ENCODE measurements at places on chromosomes 4 and X. TPM values are rescaled to one million over a fixed set of nuclear protein-coding genes. Genes with fewer than 3 reads are reported as not detected.

DNA sequence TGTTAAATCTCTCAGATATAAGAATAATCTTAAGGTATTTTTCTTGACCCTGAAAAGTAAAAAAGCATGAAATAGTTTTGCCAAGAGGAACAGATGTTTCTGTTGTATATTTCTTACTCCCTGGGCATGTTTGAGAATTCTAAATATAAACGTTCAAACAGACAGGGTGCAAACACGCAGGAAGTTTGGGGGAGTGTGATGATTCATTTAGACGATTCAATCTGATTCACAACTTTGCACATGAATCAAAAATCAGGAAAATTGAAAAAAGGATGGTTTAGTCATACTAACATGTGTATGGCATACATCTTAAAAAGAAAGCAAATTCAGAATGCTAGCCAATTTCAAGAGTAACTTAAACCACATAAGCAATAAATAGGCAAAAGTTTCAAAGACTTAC, 340.3 kb upstream of the GRID2 start:
- DNase-seq, result no peak

- no peak for DNase-seq
Measured at GRCh38 chrX:136725441-136726104, 55.2 kb downstream of the ARHGEF6 start.

DNA sequence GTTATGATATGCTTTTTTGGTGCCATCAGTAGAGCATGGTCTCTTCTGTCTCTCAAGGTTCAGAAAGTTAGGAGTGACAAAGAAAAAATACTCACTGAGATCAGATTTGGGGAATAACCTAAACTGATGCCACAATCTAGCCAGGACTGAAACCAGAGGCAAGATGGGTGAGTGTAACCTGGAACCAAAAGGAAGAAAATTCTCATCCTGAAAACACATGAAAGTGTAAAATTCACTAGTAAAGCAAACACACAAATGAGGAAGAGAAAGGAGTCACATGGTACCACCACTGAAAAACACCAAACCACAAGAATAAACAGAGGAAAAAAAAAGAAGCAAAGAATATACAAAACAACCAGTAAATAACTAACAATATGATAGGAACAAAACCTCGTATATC, 96.4 kb downstream of the ANXA10 start:
- DNase-seq, result no peak

DNA sequence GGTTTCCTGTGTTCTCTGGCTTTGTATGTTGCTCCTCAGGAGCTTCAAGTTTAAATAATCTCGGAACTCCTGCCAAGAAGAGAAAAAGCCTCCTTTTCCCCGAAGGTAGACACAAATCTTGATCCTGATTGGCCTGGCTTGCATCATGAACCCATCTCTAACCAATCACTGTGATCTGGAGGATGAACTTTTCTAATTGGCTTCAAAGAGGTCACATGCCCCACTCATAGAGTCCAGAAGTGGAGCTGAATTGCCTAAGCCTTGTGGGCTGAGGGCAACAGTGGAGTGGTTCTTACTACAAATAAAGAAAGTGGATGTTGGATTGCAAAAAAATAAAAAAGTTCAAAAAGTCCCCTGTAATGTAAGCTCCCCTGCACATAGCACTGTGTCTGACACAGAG, 245.9 kb downstream of the MID1IP1 start:
- no peak for DNase-seq

GRCh38 chrX:39729981-39730661, 367.6 kb downstream of the BCOR start:
- no peak for DNase-seq

- no peak for DNase-seq
Measured at GRCh38 chr4:123438031-123438430, 41.4 kb downstream of the SPRY1 start.

DNA sequence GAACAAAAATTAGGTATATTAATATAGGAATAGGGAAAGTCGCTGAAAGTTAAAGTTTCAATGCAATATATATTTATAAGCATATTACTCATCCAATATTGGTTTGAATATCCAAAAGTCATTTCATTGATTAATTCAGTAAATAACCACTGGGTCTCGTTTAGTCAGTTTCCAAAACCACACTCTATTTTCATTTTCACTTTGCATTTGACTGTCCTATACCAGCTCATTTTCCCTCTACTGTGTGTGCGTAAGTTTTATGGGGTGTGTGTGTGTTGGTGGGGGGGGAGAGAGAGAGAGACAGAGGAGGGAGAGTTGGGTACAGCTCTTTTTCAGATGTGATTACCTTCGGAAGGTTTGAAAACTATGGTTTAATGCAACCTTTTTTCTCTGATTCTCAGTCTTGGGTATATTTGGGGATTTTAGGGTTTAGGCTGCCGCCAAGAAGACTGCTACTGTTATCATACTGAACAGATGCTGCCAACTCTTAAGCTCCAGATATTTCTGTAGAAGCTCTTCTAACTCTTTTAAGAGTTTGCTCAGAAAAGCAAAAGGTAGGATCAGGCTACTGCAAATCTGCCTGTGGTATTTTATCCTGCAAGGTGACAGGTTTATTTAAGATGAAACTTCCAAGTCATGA, 1427.4 kb downstream of the PCDH7 start:
- DNase-seq, result no peak

DNA sequence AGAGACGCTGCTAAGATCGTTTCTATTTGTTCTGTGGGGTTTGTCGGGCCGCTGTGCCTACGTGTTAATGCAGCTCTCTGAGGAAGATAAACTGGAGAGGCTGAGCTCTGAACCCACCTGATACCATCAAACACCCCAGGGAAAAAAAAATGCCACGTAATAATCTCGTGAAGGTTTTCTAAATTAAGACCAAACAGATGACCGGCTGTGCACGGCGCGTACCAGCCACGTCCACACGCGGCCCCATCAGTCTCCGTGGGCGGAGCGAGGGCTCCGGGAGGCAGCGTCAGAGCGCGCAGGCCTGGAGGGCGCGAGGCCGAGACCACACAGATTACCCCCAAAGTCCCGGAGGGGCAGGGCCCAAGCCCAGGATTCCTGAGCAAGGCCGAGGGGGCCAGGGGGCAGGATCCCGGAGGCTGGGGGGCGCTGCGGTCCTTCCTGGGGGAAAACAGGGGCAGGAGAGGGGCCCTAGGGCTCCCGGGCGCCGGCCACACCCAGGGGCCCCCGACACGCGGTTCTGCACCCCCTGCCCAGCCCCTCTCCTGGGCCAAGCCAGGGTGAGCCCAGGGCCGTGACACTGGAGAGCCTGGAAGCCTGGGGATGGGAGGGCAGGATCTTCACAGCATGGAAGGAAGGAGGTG, 91.9 kb downstream of the FAM53A start:
- no peak for DNase-seq

DNA sequence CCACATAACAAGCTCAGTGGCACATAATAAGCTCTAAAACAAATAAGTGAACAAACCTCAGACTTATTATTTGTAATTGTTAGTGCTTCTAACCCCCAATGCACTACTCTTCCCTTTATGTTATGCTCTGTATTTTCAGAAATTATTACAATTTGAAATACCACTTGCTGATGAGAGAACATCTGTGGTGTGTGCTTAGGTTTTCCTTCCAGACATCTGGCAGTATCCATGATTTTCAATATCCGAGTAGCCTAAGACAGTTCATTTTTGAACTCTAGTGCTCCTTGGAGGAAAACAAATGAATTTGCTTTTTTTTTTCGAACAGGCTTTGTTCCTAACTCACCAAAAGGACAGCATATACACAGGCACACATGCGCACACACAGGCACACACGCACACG, 278.7 kb upstream of the CLNK start:
- no peak for DNase-seq

DNA sequence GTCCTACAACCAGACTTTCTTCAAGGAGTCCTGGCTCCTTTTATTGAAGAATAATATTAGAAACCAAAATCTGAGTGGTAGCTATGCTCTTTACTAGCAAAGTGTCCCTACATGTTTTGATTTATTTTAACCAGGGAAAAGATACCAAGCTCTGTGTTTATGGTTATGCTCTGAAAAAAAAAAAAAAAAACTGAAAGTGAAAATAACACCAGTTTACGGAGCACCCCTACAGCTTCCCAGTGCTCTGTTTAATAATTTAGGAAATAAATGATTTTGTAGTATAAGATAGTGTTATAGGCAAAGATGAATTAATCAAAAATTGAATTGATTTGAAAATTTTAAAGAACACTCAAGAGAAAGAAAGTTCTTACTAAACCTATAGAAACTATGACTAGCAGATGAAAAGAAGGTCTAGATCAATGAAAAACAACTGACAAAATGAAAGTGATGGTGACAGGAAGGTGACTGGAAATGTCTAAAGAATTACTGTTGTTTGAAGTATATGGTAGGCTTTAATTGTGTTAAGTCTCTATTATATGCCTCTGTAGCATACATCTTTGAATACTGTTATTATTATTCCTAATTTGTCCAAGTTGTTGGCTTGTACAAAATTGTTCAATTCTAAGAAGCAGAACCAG, 1698.4 kb upstream of the PCDH10 start:
- no peak for DNase-seq

The HPGD gene
- 83.4 TPM for polyA plus RNA-seq

The REELD1 gene
- 0.88 TPM for polyA plus RNA-seq

The CXCL6 gene
- 0.22 TPM for polyA plus RNA-seq

The ZNF157 gene
- polyA plus RNA-seq, result 1.2 TPM

The CSAG2 gene
- polyA plus RNA-seq, result not detected

The POU4F2 gene
- polyA plus RNA-seq, result not detected

The ANK2 gene
- polyA plus RNA-seq, result 66.5 TPM
